ENCODE measurements at places on chromosomes 1 and 21. TPM values are rescaled to one million over a fixed set of nuclear protein-coding genes. Genes with fewer than 3 reads are reported as not detected.

Gene LHX8
- not detected for polyA plus RNA-seq

Gene OR6N1
- not detected for polyA plus RNA-seq

Gene RGSL1
- not detected for polyA plus RNA-seq

Gene C8A
- polyA plus RNA-seq, result not detected

Gene IVL
- polyA plus RNA-seq, result not detected

Gene CCDC190
- polyA plus RNA-seq, result 0.91 TPM

Gene TRIM67
- 0.69 TPM for polyA plus RNA-seq

Gene ATP6V1G3
- not detected for polyA plus RNA-seq

Gene SLAMF7
- polyA plus RNA-seq, result 1.3 TPM

Gene OR6K3
- 0.09 TPM for polyA plus RNA-seq

Gene AMY1C
- 1.6 TPM for polyA plus RNA-seq

Gene VTCN1
- 0.28 TPM for polyA plus RNA-seq

Gene INAVA
- 20.8 TPM for polyA plus RNA-seq

Gene C8B
- polyA plus RNA-seq, result not detected

Gene HCN3
- 9.8 TPM for polyA plus RNA-seq

Gene KRTAP6-2
- not detected for polyA plus RNA-seq

Gene SOX13
- 52.7 TPM for polyA plus RNA-seq

Gene AVPR1B
- polyA plus RNA-seq, result 0.14 TPM

Gene COL18A1
- 37.2 TPM for polyA plus RNA-seq

Gene TIPRL
- 45.4 TPM for polyA plus RNA-seq

Gene CD1E
- polyA plus RNA-seq, result 0.31 TPM

Gene FCRL1
- 0.30 TPM for polyA plus RNA-seq

Gene GPR89B
- 29.4 TPM for polyA plus RNA-seq

Gene KCNH1
- polyA plus RNA-seq, result 0.24 TPM

Gene CLEC20A
- 0.15 TPM for polyA plus RNA-seq

Gene CSMD2
- polyA plus RNA-seq, result 0.38 TPM

Gene SDE2
- 19.5 TPM for polyA plus RNA-seq

Gene MRAP
- not detected for polyA plus RNA-seq

Gene RAB4A
- 55.4 TPM for polyA plus RNA-seq

Gene MLLT11
- 23.9 TPM for polyA plus RNA-seq

Gene SH3D21
- polyA plus RNA-seq, result 14.6 TPM

Gene TEX38
- polyA plus RNA-seq, result 0.86 TPM

Gene RASSF5
- 9.9 TPM for polyA plus RNA-seq

Gene RHBG
- polyA plus RNA-seq, result 4.1 TPM

Gene REN
- not detected for polyA plus RNA-seq

Gene NOS1AP
- polyA plus RNA-seq, result 2.0 TPM

Gene DYNLT5
- polyA plus RNA-seq, result 10.2 TPM

Measured in right lung (tissue), 10 donors.